ENCODE measurements at places on chromosomes 13 and 19.

DNA sequence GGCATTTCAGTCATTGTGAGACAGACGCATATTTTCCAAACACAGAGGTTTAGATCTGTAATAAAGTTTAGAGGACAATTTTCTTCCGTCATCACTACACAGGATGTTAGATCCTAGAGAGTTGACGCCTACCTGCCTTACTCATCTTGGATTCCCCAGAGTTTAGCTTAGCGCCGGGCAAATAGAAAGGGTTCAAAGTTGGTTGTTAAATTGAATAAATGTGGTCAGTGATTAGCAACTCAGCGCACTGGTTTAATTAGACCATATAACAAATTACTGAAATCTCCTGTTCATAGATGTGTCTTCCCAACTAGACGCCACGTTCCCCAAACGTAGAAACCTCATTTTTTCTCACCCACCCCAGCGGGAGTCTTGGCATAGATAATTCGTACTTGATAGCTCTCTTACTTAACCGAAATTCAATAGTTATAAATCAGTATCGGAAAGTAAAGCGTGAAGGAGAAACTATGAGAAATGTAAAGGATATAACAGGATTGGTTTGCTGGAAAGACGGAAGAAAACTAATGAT lies 726 bp upstream of the UFM1 start:
- DNase-seq, result no peak

GRCh38 chr19:49362048-49362928 lies at the start of gene TEAD2:
Gene TEAD2, minus strand, starts transcription at chr19:49362416. Its CDS starts 2,341 bp downstream, at chr19:49360075.
- no peak for DNase-seq

DNA sequence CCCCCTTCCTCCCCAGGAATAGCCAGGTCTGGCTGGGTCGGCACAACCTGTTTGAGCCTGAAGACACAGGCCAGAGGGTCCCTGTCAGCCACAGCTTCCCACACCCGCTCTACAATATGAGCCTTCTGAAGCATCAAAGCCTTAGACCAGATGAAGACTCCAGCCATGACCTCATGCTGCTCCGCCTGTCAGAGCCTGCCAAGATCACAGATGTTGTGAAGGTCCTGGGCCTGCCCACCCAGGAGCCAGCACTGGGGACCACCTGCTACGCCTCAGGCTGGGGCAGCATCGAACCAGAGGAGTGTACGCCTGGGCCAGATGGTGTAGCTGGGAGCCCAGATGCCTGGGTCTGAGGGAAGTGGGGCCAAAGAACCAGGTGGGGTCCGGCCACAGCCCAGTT lies 3.2 kb downstream of the KLK2 start:
- no peak for DNase-seq

GRCh38 chr19:49150106-49150943 lies 4.9 kb downstream of the HRC start:
- DNase-seq, result peak; percentile 60

DNA sequence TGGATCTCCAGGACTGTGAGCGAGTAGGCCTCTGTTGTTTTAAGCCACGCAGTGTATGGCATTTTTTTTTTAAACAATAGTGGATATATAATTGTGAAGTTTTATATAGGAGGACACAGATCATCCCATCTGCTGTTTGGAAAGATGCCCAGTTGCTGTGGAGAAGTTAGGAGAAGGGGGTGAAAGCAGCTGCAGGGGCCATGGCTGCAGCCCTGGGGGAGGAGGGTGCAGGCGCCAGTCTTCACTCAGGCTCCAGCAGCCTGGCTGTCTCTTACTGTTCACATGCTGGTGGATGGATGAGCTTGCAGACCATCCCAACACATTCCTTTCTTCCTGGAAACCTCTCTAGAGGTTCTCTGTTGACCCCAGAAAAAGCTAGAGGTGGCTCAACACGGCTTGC lies 242.3 kb downstream of the TEX29 start:
- no peak for DNase-seq

DNA sequence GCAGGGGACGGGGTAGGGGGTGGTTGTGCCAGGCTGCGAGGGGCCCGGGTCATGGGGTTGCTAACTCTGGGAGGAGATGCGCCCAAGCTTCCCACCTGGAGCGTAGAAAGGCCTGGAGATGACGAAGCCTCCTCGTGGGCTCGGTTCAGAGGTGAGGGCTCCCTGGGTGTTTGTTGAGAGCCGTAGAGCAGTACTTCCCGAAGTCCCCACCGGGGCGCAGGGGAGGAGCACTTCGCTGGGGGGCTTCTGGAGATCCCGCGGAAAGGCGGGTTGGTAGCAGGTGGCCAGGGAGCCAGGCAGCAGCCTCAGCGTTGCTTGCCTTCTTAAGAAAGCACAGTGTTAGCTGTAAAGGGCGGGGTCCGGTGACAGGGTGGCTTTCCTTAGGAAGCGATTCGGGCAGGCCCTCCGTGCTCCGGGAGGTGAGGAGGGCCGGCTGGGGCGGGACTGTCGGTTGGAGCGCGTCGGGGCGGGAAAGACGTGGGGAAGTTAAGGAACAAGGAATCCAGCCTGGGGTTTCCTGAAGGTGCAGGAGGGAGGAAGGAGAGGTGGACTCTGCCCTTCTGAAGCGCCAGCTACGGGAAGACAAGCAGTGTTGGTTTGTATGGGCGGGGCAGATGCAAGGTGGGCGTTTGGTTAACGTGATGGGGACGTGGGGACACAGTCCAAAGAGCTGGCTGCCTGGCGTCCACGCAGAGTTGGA lies 3.3 kb downstream of the VSTM2B start:
- DNase-seq, result no peak

DNA sequence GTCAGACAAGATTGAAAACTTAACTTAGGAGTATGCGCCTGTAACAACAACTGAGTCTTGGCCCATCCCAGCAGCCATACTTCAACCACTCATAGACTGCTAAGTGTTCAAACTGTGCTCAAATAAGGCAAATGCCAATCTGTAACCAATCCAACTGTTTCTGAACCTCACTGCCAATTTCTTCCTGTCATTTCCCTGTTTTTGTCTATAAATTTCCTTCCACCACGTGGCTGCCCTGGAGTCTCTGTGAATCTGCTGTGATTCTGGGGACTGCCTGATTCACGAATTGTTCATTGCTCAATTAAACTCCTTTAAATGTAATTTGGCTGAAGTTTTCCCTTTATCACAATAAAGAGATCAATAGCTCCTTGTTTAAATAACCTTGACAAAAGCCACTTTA lies 50.8 kb upstream of the FREM2 start:
- no peak for DNase-seq
